ENCODE measurements at places on chromosomes 12 and 14.

GRCh38 chr12:76504606-76505005, 55.0 kb downstream of the OSBPL8 start:
- no peak for DNase-seq

- no peak for DNase-seq
Measured at GRCh38 chr12:108305520-108305919, 33.6 kb downstream of the CMKLR1 start.

GRCh38 chr14:93018366-93018765, 95.4 kb downstream of the CHGA start:
- no peak for DNase-seq

DNA sequence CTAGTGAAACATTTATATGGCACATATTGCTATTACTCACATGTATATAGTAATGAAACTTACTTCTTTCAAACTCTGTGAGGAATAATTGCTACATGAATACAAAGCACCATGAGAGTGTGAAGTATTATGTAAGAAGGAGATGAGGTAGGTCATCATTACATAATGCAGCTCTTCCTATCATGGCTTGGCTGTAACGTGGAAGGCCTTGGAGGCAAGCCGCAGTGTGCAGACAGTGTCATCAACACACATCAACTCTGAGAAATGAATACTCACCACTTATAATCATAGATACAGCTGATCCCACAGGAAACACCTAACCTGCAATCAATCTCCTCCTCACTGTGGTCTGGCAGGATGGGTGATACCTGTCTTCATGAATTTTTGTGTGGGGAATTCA, 49.9 kb upstream of the CCDC91 start:
- no peak for DNase-seq

DNA sequence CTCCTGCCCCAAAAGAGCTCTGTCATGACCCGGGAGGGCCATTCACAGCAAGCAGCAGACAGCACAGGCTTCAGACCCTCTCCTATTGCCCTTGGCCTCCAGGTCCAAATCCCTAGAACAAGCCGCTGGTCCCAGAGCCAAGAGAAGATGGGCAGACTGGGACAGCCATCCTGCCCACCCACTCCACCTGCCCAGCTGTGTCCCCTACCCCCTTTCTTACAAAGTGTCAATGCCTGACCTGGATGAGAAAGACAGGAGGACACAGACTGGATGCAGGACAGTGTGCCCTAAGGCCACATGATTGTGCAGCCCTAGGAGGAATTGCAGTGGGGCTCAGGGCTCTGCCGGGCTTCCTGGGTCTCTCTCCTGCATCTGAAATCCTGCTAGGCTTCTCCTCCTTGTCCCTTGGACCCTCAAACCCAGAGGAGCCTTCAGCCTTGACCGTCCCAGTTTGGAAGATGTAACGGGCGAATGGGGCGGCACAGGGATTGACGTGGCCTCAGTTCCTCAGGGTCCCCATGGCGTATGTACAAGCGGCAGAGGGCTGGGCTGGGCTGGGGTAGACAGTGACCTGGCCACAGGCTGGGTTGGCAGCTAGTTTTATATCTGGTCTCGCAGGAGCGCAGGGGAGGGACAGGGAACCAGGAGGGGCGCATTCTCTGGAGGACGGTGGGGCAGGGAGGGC, 27.1 kb upstream of the BCDIN3D start:
- no peak for DNase-seq

DNA sequence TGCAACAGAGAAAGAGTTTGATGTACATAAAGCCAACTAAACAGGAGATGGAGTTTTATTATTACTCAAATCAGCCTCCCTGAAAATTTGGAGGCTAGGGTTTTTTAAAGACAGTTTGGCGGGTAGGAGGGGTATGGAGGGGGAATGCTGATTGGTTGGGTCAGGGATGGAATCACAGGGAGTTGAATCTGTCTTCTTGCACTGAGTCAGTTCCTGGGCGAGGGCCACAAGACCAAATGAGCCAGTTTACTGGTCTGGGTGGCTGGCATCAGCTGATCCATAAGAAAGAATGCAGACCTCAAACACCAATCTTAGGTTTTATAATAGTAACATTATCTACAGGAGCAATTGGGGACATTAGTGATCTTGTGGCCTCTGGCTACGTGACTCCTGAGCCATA, 64.9 kb downstream of the RIN3 start:
- DNase-seq: no peak

- no peak for DNase-seq
Measured at GRCh38 chr12:52534482-52534881, 14.3 kb upstream of the KRT5 start.

DNA sequence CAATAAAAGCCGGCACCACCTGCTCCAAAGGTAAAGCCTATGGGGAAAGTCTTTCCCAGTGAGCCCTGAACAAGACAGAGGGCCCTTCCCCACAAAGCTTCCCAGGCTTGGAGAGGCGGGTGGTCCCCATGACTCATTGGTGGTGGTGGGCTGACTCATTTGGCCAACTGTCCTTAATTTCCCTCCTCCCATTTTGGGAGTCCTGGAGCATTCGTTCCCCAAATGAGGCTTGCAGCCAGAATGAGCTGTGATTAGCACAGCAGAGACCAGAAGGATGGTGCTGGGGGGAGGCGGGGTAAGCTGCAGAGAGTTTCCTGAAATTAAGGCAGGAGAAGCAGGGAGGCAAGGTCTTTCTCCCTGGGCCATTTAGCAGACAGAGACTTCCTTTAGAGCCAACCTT, 241.7 kb downstream of the DPF3 start:
- no peak for DNase-seq

- DNase-seq: no peak
Measured at GRCh38 chr12:32312049-32312670, 87.2 kb upstream of the FGD4 start.

DNA sequence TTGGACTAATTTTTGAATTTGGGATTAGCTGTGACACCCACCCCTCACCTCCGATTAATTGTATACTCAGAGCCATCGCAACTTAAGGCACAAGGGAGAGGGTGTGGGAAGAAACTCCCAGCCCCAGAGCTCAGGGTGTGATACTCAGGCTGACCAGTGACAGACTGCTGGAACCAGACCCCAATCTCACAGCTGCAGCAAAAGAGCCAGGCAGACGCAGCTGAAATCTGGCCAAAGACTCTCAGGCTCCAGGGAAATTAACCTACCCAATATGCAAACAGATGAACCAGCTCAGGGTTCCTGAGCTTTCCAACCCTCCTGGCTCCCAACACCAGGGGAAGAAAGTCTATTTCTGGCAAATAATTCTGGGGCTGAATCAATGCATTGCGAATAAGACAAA, 30.5 kb downstream of the ANAPC7 start:
- DNase-seq: no peak

DNA sequence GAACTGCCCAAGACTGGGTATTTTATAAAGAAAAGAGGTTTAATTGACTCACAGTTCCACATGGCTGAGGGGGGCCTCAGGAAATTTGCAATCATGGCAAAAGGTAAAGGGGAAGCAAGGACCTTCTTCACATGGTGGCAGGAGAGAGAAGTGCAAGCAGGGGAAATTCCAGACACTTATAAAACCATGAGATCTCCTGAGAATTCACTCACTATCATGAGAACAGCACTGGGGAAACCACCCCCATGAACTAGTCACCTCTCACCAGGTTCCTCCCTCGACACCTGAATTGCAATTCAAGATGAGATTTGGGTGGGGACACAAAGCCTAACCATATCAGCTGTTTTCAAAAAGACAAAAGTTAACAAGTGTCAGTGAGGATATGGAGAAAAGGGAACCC, 112.6 kb downstream of the FOXA1 start:
- DNase-seq: no peak

DNA sequence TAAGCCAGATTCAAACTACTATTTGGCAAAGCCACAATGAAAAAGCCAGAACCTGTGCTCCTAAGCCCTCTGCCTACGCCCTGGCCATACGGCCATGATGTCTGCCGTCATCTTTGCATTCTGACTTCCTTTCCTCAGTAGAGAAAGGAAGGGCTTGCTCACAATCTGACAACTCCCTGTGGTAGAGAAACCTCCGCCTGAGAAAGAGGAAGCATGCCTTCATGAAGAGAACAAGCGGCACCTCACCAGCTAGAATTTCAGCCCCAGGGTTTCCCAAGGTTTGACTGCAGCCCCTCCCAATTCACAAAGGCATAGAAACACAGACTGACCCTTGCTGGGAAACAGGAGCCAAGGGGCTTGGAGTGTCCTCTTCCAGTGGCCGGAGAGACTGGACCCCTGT, 25.7 kb downstream of the TEP1 start:
- DNase-seq: no peak

DNA sequence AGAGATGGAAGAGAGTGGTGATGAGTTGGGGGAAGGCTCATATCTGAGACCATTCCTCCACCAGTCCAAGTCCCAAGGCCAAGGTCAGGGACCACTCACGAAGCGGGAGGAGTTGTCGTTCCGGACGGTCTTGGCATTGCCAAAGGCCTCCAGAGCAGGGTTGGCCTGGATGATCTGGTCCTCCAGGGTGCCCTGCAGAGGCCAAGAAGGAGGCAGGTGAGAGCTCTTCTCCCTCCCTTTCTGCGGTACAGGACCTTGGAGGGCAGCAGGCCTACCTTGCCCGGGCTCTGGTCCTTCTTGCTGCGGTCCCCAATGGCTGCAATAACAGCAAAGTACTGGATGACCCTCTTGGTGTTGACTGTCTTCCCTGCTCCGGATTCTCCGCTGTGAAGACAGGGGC, 4.0 kb downstream of the MYH7 start:
- DNase-seq: no peak

DNA sequence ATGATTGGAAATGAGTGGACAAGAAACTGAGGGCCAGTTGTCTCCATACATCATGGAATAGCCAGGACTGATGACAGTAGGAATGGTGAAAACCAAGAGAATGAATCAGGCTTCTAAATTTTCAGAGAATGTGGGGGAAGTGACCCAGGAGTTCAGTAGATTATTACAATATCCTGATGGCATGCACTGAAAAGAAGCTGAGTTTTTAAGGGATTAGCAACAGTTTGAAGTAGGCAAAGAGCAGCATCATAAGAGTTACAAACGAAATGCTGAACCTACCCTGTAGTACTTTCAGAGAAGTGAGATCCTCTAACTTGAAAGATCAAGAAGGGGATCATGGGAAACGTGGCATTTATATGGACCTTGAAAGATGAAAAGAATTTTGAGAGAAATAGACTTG, 13.2 kb downstream of the SLC2A14 start:
- DNase-seq: no peak

DNA sequence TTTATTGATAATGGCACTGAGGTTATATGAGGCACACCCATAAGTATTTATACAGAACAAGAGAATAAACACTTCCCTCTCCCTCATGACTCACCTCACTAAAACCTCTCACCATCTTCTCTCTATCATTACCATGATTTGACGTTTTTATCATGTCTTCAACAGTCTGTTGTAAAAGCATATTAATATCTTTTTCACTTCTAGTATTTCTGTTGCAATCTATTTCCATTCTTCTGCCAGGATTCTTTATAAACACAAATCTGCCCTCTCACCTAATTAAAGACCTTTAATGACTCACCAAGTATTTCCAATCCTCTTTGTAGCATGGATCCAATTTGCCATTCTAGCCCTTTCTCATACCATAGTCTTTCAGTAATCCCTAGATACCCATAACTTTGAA, 527.7 kb downstream of the SLC16A7 start:
- DNase-seq: no peak

DNA sequence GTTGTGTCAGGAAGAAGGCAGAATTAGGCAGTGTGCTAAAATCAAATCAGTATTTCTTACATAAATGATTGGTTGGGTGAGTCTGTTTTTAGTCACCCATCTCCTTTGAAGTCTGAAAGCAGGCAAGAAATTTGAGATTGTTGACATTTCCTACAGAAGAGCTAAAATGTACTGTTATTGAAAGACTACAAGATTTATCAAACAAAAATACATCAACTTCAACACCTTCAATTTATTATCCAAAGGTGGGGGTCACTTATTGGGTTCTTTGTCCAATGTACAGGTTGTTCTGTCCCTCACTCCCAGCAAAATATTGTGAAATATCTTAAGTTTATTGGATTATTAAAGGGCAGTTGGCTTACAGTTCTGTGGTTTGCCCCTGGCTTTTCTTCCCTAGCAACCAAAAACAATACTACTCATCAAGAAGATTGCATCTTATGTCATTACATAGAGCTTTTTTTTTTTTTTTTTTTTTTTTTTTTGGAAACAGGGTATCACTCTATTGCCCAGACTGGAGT, 20.6 kb upstream of the PKP2 start:
- no peak for DNase-seq

DNA sequence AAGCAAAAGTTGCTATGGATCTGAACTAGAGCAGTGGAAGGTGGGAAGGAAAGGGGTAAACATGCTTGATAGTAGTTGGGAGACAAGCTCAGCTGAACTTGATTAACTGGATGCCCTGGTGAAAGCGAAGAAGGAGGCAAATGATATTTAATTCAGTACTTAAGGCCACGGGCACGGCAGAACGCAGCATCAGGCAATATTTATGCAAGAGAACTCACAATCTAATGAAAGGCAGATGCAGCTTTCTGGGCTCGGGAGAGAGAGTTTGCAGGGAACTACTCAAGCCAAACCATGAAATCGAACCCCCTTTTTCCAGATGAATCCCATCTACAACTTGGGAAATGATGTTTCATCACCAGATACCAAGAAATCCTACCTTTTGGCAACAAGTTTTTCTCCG, 3.5 kb upstream of the CNIH1 start:
- DNase-seq: no peak

- DNase-seq: no peak
Measured at GRCh38 chr14:56585461-56586084, 6.0 kb downstream of the TMEM260 start.

- DNase-seq: no peak
Measured at GRCh38 chr12:25925064-25925463, 33.4 kb upstream of the RASSF8 start.

DNA sequence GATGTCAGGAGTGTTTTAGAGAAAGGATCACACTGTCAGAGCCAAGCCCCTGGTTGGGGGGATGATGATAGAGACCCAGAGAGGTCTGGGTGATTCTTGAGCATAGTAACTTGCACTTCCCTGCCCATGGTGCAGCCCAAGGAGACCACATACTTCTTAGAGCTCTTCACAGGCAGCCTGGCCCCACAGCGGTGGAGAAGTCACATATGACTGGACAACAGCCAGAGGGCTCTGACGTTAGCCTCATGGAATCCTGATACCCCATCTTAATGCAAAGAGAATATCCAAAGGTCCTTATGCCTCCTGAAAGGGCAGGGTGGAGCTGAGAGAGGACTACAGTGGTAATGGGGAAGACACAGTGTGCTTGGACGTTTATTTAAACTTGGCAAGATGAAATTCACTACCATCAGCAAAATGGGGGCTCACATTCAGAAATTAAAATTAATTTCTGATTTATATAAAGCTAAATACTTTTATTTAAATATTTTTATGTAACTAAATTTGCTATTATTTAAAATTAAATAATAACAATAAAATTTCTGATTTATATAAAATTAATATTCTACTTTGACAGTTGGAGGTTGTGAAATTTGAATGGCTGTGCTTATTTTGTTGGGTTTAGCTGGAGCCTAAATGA, 131.3 kb downstream of the KTN1 start:
- DNase-seq: no peak

- DNase-seq: no peak
Measured at GRCh38 chr12:121774968-121775474, 18.5 kb downstream of the RHOF start.

DNA sequence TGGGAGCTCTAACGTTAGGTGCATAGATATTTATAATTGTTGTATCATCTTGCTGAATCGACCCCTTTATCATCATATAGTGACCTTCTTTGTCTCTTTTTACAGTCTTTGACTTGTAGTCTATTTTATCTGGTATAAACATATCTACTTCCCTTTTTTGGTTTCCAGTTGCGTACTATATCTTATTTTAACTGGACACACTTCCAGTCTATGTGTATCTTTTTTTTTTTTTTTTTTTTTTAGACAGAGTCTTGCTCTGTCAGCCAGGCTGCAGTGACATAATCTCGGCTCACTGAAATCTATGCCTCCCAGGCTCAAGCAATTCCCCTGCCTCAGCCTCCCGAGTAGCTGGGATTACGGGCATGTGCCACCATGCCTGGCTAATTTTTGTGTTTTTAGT, 41.9 kb upstream of the ZFP36L1 start:
- DNase-seq: no peak

Data from activated T-cell treated with anti-CD3 and anti-CD28 coated beads, Interleukin-2, amount 50 U/mL, for 1 hour (primary cell).